Activated T-cell treated with anti-CD3 and anti-CD28 coated beads, Interleukin-2, amount 50 U/mL, for 24 hours (primary cell): ENCODE measurements at places on chromosomes 2 and 18.

- DNase-seq, result no peak
Observed at GRCh38 chr2:173955867-173956266, 9.3 kb downstream of the SP3 start.

GRCh38 chr2:234003972-234004617 is 46.4 kb upstream of the SPP2 start:
- no peak for DNase-seq

DNA sequence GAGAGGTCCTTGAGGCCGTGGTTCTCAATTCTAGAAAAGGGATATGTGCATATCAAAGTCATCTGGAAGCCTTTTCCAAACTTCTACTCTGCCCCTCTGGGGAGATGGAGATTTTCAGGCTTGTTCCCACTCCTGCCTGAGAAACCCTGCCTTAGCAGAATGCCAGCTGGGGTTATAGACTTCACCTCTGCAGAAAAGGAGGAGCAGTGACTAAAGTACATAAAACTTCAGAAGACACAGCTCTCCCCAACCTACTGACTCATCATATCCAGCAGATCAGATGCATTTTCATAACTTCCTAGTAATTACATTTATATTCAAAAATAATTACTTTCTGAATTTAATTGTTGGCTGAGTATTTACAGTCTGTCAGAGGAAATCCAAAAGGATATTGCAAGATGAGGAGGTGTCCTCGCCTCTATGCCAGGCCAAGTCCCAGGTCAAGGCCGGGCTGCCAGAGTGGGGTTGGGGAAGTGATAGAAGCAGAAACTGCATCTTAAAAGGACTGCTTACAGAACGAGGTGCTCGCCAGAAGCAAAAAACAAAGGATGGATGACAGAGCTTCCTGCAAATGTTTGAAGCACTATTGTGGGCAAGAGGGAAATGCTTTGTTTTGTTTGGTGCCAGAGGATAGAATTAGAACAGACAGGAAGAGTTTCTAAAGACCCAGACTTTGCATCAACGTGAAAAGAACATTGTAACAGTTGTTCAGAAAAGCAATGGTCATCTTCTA is 75.6 kb upstream of the APCDD1 start:
- DNase-seq, result no peak

DNA sequence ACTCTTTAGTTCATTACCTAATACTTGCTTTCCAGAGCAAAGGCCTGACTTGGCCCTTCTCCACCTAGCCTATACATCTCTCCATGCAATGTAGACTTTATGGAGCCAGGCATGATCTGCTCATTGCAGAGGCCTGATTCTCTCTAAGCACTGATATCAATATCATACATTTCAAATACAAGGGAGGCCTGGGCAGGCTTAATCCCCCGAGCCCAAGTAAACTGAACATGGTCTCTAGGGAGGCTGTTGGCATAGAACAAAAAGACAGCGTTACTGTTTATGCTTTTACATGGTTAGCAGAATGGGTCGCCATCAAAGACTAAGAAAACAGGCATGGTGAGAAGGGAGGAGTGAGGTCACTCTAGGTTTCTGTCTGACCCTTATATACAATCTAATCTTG is 695.1 kb downstream of the ZEB2 start:
- no peak for DNase-seq

DNA sequence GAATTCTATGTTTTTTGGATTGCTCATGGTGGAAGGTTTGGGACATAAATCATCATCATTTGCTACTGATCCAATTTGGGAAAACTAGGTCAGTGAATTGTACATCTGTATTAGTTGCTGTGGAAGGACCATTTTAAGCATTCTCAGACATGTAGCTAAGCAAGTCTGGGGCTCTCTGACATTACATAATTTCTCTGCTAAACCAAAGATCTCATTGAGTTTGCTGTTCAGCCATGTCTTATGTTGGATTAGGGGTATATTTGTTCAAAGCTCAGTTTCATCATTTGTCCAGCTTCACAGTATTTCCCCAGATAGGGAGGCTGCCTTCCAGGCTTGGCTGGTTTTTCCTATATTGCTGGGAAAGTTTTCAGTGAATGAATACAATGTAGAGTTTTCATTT is 399.7 kb downstream of the MTX2 start:
- no peak for DNase-seq

DNA sequence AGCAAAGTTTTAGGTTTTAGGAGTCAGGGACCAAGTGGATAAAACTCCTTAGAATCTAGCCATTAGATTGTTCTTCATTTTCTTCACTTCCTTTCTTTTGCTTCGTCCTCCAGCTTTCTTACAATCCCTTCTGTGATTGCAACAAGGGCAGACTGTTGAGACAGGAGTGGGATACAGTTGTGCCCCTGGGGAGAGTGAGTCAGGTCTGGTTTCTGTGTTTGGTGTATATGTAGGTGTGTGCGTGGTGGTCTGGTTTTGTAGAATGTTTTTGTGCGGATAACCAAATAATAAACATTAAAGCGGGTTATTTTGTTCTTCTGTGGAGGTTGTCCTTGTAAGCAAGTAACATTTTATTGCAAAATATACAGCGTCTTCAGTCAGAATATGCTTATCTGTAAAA is 7.3 kb downstream of the INSIG2 start:
- DNase-seq, result no peak

DNA sequence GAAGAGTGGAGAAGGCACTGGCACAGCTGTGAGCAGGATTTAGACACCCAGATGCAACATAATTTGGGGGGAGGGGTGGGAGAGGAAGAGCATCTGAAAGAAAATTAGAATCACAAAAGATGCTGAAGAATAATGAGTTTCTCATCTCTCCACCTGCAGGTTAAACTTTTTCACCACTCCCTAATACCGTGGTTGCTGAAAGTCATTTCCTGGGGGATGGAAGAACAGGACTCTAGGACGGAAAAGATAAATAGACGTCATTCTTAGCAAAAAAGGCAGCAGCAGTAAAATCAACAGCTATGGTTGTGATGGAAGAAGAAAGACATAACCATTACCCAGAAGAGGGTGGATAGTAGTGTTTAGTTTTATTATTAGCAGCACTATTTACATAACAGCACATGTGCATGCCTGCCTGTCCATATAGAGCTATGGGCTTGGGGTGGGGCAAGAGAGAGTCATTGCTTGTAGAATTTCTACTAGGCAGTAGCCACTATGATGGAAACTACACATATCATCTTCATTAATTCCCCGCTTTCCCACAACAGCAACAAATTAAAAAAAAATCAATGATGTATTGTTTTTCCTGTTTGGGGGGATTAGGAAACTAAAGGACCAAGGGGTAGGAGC is 212.2 kb downstream of the TRIB2 start:
- DNase-seq, result no peak

DNA sequence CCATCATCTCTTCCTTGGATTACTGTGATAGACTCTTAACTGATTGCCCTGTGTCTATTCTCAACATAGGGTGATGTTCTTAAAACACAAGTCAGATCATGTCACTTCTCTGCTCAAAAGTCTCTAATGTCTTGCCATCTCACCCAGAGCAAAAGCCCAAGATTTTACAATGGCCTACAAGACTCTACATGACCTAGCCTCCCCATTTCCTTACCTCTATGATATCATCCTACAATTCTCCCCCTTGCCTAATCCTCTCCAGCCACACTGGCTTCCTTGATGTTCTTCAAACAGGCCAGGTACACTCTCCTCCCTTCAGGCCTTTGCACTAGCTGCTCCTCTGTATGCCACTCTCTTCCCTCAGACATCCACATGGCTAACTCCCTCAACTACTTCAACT is 55.1 kb downstream of the ROCK1 start:
- DNase-seq, result no peak

- no peak for DNase-seq
Observed at GRCh38 chr18:77162580-77162979, 30.0 kb upstream of the MBP start.

DNA sequence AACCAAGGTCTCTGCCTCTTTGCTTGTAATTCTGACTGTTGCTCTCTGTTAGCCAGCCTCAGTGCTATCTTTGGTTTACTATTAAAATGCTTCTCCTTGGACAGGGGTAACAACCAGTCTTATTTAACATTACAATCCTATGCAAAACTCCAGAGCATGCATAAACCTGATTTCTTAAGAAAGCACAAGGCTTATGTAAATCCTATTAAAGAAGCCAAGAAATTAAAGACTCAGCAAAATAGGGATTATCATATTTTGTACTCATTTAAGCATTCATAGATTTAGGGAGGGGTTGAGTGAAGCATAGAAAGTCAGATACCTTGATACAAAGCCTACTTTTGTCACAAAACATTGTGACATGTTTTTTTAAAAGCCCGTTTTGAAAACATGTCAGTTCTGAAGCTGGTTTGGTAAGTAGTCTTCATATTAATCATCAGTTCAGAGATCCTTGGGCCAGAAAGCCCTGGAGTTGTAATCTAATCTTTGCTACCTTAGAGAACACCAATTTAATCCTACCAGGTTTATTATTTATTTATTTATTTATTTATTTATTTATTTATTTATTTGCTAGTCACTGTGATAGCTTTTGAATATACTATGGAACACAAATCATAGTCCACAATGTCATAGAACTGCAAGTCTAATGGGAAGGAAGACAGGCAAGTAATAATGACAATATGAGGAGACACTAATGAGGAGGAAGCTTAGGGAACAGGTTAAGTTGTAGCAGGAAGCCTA is 158.0 kb upstream of the HNMT start:
- no peak for DNase-seq

DNA sequence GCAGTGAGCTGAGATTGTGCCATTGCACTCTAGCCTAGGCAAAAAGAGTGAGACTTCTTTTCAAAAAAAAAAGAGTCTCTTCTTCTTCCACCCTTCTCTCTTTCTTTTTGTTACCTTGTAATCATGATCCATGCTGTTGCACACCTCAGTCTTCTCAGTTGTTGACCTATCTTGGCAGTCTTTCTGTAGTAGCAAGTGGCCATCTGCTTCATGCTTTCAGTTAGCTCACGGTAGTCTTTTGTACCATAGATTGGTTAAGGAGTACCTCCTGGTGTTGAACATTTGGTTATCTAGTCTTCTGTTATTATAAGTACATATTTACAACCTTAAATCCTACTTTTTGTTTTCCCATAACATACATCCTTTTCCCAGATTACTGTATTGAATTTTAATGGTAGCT is 3.1 kb downstream of the GORASP2 start:
- DNase-seq, result no peak

DNA sequence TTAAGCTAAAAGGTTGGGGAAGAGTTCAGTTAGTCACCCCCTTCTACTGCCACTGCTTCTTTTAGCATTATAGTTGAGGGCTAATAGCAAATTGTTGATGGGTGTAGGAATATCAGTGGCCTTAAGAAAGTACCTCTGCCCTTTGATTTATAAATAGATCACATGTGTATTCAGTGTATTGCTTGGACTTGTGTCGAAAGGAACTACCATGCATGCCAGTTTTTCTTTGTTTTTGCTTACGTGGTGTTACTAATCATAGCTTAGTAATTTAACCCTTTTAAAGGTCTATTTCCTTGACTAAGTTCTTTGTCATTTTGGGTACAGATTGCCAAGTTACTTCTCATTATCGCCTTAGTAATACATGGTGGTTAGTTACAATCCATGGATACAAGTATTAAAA is 85.6 kb downstream of the MIB1 start:
- no peak for DNase-seq

DNA sequence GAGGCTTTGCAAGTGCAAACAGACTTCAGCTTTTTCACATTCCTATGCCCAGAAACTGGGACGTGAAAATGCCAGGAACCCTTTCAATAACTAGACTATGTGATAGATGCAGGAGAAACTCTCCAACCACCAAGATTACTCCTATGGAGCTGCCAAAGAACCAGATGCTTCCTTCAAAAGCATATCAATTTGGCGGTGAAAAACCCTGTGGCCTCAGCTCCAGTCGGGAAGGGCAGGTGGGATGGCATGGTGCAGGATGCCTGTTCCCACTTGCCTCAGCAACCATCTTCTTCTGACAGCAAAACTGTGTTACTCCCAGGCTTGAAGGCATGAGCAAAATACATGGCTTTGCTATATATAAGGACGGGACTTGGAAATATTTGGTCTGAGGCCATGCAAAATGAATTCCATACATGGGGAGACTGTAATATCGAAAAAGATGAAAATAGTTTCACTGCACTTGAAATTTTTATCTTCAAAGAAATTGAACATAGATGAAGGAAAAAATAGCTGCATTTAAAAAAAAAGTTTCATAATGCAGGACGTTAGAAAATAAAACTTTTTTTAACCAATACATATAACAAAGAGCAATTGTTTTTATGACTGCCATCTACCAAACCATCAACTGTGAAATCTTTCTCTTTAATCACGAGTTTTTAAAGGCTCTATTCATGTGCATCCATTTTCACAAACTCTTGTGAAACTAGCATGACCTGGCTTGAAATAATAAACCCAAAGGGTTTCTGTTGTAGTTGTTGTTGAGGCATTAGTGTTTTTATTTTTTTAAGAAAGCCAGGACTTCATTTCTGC is 99.1 kb downstream of the AFF3 start:
- DNase-seq, result no peak

GRCh38 chr18:77359561-77360314 is 110.1 kb downstream of the GALR1 start:
- DNase-seq, result no peak

DNA sequence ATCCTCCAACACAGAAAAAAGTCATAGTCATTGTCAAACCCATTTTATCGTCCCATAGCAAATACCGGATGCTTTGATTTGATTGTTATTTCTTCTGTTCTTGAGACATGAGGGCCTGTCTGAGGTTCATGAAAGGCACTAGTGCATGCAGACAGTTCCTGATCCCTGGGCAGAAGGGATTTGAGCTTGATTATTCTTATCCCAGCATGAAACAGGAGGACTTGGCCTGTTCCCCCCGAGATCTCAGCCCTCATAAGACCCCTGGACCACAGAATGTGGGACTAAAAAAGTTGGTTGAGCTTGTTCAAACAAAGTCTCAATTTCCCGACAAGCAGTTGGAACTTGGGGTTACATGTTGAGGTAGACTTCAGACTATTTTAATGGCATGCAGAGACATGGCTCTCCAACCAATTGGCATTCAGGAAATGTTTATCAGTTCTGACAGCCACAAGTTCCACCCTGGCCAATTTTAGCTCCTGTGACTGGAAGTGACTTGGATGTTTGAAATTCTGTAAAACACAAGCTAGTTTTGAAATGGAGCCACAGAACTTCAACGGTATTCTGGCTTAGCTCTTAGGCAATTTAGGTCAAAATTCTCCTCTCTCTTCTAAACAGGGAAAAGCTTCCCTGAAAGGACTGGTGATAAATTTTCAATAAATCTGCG is 366.9 kb upstream of the SLC14A2 start:
- no peak for DNase-seq

DNA sequence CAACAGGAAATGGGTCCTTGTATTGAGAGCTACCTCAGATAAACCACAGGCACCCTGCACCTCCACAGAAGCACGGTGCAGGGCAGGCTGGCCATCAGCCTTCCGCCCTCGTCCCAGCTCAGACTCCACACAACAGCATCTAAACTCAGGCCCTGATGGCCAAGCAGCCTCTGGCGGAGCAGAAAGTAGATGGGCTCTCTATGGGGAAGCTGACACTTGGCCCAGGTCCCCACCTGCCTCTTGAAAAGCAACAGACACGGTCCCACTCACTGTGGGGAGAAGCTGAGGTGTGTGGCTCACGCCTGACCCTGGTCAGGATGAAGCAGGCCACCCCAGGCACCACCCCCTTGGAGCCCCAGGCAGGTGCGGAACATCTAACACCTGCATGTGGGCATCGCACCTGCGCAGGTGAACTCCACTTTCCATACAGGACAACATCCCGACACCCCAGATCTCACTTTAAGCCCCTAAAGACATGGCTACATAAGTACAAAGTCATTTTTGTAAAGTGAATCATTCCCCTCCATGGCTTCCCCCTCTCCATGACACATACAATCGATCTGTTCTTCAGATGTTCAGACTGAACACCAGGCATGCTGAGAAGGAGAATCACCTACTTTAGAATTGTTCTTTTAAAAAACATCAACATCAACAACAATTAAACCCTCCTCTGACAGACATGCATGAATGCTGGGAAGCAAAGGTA is 208.4 kb downstream of the ZBTB7C start:
- no peak for DNase-seq
